Lower leg skin (tissue), 4 donors: ENCODE measurements at places on chromosomes 4 and X. TPM values are rescaled to one million over a fixed set of nuclear protein-coding genes. Genes with fewer than 3 reads are reported as not detected.

DNA sequence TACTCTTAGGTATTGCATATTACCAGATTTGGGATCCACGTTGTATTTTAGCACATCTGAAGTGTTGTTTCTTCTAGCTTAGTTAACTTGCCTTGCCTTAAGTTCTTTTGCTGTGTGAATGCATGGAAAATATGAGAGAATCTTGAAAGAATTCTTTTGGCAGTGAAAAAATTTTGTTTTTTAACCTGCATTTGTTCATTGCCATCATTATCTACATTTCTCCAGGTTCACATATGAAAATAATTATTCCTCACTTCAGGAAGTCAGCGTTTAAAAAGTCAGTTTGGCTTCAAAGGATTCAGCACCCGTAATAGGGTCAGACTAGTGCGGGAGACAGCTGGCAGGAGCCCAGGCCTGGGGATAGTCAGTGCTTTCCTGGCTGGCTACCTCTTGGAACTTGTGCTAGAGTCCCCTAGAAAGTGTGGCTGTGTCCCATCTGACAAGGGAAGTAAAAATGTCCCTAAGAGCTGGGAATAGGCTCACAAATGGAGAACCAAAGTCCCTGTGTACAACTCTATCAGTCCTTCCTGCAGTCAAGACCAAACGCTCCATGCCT lies 251.9 kb upstream of the KLF3 start:
- DNase-seq: no peak

DNA sequence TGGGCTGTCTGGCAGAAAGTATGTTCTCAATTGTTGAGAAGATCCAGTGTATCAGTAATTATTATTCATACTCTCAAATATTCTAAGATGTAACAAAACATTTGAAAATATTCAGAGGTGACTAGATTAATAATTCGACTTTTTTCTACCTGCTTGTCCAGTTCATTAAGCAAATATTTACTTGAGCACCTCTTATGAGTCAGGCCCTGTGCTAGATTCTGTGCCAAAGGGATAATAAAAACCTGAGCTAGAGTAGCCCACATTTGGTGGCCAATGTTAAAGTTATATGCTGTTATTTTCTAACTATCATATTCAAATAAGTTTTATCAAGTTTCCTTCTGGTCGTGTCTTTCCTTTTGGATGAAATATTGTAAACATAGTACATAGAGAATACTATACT lies 58.5 kb downstream of the ARHGAP10 start:
- no peak for DNase-seq

Gene CCDC149
- total RNA-seq: 6.2 TPM

Gene NCAPG
- 0.34 TPM for total RNA-seq

Gene CXCL8
- 1.2 TPM for total RNA-seq

Gene PABPC5
- 0.38 TPM for total RNA-seq

Gene OPRPN
- total RNA-seq: not detected
